KG1 (cell line): ENCODE measurements at places on chromosomes 16 and 17.

DNA sequence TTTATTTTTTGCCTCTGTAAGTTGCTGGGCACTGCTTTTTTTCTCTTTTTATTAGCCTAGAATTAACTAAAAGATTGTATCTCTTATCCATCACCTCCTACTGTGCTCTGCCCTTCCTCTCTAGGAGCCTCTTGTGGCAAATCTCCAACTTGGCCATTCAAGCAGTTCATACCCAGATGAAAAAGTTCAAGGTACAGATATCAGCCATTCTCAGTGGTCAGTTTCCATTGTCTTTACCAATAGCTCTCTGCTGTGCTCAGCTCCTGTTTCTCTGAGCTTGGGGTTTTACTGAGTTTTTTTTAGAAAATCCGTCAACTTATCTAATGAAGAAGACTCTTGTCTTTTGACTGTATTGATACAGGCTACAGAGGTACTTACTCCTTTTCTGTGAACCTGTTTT, 15.6 kb downstream of the MOSMO start:
- no peak for DNase-seq

- no peak for DNase-seq
Observed at GRCh38 chr16:2090481-2090776, 42.6 kb downstream of the TSC2 start.

DNA sequence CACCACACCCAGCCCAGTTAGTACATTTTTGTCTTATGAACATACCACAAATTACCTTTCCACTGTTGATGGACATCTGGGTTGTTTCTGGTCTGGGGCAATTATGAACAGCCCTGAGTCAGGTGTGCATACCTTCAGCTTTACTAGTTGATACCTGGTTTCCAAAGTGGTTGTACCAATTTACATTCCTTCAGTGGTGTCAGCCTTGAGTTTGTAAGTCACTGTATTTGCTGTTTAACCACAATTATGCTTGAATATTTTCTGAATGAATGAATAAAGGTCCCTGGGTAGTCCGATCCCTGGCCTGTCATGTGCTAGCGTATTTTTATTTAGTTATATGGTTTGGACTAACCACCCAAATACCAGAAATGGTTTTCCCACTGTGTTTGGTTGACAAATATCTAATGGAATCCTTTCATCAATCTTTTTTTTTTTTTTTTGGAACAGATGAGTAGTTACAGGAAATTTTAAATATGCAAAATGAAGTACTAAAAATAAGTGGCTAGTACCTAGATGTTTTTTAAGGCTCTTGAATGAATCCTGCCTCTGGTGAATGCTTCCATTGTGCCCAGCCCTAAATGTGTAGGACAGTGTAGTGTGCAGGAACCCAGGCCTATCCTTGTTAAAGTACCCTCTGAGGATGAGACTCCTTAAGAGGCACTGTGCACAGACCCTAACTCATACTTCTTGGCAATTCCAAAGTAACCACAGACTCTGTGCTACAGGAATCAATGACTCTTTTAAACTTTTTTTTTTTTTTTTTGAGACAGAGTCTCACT, 3.7 kb downstream of the DUSP14 start:
- no peak for DNase-seq

DNA sequence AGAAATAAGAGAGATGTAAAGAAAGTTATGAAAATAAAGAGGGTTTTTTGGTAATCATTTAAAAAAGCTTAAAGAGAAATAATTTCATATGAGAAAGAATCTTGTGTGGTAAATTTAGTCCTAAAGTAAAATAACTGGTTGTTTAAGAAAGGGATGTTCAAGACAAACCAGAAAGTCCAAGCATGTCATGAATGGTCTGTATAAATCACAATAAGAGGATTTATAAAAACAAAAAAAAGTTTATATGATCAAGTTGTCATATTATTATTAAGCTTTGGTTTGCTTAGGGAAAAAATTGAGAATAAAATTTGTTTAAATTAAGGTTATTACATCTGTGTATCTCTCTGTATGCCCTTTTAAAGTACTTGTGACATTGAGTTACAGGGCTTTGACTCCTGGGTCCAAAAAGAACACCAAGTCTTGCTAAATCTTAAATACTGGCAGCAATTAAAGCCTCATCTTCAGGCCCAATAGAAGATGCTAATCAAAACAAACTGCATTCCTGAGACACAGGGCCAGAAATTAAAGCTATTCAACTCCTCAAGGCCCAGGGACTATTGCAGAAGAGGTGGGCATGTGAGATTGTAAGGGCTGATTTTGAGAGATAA, 15.6 kb upstream of the TRIM25 start:
- no peak for DNase-seq
